ENCODE measurements at places on chromosomes 4 and X.
A peak's percentile ranks its signal among the peaks of the same experiment; 100 is the strongest.

DNA sequence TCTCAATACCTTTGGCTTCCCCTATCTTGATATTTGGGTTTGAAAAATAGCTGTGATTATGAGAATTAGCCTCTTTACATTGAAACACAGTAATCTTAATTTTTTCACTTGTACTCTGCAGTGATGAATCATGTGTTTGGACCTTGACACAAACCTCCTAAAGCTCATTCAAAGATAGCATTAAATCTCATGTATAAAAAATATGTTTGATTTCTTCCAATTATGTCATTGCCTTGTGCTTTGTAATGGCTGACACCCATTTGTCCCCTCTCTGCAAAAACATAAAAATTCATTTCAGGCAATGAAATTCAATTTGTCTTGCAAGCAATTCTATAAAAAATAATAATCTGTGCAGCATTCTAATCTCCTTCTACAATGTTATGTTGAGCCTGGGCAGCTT, 422.4 kb upstream of the BOD1L1 start:
- DNase-seq, result no peak

DNA sequence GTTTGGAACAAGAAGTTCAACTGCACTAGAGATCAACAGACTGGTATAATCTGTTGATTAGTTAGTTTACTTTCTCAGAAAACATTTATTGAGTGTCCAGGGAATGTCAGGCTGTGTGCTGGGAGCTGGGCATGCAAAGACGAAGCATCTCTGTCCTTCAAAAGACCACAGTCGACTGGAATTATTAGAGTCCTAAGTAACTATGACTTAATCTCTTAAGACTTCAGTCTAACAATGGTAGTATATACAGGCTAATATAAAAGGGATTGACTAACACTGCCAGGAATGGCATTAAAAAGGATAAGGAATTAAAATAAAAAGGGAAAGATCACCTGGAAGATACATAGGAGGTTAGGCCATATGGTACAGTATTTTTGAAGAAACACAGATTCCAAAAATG, 128.7 kb downstream of the WDFY3 start:
- DNase-seq, result no peak

GRCh38 chr4:34170946-34171345, 2073.4 kb downstream of the ARAP2 start:
- DNase-seq, result no peak

- DNase-seq, result no peak
Observed at GRCh38 chrX:47751670-47752069, 85.0 kb upstream of the ZNF81 start.

GRCh38 chrX:37905436-37906147, 58.2 kb upstream of the DYNLT3 start:
- DNase-seq, result no peak

DNA sequence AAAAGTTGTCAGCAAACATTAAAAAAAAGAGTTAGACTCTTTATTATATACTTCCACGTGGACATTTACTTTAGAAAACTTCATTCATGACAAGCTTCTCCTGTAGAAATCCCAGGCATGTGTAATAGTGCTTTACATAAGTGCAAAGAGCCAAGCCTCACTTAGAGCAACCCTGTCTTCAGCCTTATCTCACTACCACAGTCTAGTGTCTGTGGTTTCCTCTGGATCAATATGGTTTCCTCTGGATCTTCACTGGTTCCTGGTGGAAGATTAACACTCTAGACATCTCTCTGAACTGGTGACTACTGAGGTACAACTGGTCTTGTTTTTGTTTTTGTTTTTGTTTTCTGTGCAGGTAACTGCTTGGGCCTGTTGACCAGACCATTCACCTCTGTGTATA, 18.4 kb upstream of the ARMCX5 start:
- no peak for DNase-seq

DNA sequence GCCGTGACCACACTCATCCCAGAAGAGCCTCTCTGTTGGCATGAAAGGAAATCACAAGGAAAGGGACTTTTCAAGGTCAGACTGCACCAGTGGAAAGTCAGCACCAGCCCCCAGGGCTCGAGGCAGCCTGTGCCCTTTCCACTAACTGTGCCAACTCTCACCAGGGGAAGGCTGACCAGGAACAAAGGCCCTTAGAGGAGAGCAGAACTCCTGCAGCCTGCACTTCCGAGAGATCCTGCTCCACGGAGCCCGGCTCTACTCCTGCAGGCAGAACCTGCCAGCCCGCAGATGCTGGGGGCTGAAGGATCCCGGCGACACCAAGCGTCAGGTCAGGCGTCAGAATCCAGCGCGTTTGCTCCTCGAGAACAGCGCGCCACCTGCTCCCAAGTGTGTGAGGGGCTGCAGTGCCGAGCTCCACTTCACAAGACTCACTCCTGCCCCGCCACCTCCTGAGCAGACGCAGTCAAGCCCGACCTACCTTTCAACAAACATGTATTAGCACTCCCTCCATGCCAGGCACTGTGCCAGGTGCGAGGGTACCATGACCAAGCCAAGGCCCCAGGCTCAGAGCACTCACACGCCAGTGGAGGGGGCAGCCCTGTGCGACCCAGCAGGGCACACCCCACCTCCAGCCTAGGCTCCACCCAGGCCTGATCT, 13.6 kb upstream of the HELT start:
- no peak for DNase-seq

DNA sequence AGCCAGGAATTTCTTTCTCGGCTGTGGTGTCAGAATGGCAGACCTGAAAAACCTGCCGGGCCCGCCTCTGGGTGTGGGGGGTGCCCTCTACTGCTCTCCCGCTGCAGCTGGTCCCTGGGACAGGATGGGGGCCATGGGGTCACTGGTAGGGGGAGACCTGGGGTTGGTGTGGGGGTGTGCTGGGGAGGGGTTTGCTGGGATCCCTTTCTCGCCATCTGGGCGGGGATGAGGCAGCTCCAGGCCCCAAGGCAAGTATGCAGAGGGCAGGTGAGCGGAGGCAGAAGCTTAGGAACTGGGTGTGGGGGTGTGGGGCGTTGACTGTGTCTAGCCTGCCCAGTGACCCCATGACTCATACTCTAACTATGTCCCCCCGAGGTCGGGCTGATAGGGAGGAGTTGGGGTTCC, 884 bp downstream of the CCDC120 start:
- DNase-seq, result no peak

- DNase-seq, result no peak
Observed at GRCh38 chr4:1826531-1827350, 29.2 kb downstream of the LETM1 start.

DNA sequence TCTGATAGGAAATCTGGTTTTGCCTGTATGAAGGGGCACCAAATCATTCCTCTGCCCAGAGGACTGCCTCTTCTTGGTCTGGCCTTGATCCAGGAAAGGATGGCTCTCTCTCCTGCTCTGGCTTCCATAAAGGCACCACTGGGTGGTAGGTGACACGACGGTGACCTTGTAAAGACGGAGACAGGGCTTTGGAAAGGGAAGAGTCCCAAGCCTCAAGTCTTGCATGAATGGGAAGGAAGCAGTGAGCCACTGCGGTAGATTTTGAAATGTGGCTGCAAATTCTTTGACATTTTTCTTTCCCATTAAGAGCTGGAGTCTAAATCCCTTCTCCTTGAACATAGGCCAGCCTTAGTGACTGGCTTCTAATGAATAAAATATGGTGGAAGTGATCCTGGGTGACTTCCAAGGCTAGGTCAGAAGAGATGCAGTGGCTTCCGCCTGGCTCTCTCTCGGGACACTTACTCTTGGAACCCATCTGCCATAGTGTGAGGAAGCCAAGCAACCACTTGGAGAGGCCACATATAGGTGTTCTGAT, 347.4 kb downstream of the BCOR start:
- DNase-seq, result no peak

GRCh38 chr4:80989921-80990544, 40.5 kb upstream of the BMP3 start:
- peak; percentile 13 for DNase-seq

DNA sequence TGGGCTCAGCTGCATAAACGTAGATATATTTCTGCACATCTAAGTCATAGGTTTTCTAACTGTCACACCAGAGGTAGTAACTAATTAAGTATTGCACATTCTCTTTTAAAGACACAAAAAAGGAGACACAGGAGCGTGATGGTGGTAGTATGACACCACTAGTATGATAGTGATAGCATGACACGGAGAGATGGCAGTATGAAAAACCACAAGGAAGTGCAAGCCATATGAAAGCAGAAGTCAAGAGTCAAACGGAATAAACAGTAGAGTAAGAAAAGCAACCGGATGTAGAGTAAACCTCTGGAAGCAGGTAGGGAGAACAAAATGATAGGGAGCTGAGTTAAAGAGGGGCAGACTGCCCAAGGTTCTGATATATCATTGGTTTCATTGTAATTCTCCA, 382.2 kb upstream of the INTU start:
- DNase-seq, result no peak

DNA sequence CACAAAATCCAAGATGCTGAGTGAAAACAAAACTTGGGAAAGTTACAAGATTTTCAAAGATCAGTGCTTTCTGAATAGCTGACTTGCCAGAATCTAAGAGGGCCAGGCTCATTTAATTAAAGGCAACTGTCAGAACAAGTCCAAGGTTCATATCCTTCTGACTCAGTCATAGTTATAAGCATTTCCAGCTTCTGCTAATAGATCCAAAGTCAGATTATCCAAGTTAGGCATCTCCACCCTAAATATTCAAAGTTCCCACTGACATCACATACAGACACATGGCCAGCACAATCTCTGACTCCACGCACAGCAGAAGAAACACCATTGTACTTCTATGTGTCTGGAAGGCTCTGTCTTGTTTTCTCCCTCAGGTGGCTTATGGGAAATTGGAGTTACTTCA, 41.8 kb downstream of the GASK1B start:
- DNase-seq, result no peak

DNA sequence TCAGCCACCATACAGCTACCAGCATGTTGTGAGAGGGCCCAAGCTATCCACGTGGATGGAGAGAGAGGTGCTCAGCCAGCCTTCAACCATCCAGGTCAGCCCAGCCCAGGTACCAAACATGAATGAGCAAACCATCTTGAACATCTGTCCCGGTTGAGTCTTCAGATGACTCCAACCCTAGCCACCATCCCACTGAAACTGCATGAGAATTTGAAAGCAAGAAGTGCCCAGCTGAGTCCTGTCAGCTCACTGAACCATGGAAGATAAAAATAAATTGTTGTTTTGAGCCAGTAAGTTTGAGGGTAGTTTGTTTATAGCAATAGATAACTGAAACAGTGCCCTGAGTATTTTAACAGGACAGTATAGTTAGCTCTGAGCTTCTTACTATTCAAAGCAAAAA, 7.3 kb upstream of the SEL1L3 start:
- DNase-seq, result no peak

DNA sequence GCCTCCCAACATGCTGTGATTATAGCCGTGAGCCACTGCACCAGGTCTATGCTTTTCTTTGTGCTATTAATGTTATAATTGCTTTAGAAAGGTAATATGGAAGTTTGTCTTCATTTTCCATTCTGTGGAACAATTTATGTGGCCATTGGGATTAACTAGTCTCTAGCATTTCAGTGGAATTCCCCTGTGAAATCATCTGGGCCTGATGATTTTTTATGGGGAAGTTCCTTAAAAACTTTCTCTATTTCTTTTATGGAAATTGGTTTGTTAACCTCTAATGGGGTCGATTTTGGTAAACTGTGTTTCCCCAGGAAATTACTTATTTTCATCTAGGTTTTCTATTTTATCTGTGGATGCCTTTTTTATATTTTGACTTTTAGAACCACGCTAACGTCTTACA, 11.3 kb downstream of the TIMP1 start:
- no peak for DNase-seq

DNA sequence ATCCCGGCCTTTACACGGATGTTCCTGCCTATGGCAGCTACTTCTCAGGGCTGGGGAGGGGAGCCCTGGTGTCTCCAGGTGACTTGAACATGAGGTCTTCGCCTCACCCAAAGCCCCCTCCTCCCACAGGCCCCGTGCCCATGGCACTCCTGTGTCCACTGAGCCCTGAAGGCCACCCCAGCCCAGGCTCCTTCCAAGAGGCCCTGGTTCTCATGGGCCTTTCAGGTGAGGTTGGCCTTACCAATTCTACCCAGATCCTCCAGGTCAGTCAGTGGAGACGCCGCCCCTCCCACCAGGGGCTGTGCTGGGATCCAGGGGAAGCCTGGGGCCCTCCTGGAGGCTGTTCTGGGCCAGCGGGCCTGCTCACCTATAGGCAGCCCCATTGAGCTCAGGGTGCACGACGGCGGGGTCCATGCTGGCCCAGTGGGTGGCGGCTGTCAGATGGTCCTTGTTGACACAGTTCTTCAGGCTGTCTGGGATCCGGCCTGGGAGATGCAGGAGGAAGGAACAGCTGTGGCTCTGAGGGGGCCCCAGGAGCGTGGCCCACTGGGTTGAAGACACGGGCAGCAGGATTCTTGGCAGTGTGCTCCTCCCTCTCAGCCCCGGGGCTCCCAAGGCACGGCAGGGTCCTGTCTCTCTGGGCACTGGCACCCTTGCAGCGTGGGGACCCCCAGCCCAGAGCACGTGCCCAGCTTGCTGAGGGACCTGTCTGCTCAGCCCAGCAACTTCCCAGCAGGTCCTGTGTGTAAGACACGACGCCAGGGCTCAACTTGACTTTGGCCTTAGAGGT, 36.2 kb downstream of the CTBP1 start:
- no peak for DNase-seq

GRCh38 chr4:174996079-174996478, 77.9 kb downstream of the ADAM29 start:
- DNase-seq, result no peak

GRCh38 chr4:172362569-172362968, 549.4 kb downstream of the GALNTL6 start:
- DNase-seq, result no peak

DNA sequence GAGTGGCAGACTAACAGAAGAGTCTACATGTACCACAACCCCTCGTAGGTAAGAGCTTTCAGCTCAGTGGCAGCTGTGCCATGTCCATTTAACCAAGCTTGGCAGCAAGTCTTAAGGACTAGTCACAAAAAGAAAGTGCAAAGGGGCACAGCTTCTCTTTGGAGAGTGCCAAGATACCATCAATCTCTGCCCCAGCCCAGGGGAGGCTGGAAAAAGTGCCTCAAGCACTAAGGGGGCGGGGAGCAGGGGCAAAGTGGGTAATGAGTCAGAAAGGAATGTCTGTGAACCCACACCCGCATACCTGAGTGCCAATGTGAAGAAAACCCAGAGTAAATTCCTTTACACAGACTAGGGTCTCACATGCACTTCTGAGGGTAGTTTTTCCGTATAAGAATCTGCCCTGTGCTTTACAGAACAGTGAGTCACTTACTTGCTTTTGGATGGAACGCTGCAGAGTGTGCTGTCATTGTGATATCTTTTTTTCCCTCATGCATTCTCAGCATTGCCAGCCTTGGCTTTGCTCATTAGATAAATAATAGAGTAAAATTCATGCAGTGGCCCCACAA, 219.8 kb downstream of the ZNF674 start:
- DNase-seq, result no peak

DNA sequence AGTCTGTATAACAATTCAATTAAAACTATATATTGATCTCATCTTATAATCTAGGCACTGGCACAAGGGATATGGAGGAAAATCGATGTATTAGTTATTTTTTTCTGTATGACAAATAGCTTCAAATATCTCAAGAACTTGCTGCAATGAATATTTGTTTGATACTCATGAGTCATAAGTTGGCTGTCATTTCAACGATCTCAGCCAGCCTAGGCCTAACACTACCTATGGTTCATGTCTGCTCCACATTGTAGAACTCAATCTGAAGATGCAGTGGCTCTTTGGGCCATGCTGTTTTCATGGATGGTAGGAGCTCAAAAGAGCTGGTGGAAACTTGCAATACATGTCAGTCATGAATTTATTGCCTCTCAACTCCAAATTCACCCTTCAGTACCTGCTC, 44.7 kb downstream of the MAGEB17 start:
- no peak for DNase-seq

- no peak for DNase-seq
Observed at GRCh38 chr4:78656968-78657445, 105.4 kb downstream of the ANXA3 start.

- no peak for DNase-seq
Observed at GRCh38 chr4:15888515-15888914, 50.0 kb downstream of the FGFBP1 start.

Measured in stimulated activated naive B cell treated with anti-CD40 and anti-IgM and Interleukin-4, amounts not matched to agents 10 μg/mL and 1 μg/mL and 100 μg/mL, for 72 hours (primary cell).